ENCODE measurements at places on chromosomes 16 and 17.

DNA sequence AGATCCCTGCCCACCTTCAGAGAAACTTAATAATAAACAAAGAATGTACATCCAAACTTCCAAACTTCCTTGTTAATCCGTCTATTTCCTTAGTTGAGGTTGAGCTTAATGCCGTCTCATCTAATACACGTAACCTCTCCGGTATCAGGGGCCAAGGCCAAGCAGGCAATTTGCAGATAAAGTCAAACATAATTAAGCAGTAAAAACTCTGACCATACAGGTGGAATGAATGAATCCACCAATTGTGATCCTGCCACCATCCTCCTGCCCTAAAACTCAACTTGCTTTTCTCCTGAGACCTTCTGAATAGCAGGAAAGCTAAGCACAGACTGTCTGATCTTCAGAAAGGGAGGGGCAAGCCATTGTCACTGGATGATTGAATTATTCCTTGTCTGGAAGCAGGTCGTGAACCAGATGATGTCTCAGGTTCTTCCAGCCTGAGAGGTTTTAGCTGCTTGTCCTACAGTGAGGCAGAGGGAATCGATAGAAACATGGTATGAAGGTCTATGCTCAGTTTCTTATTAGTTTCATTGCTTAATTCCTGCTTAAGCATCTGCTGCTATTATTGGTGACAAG, 1111.8 kb upstream of the EEF2KMT start:
- DNase-seq: no peak

DNA sequence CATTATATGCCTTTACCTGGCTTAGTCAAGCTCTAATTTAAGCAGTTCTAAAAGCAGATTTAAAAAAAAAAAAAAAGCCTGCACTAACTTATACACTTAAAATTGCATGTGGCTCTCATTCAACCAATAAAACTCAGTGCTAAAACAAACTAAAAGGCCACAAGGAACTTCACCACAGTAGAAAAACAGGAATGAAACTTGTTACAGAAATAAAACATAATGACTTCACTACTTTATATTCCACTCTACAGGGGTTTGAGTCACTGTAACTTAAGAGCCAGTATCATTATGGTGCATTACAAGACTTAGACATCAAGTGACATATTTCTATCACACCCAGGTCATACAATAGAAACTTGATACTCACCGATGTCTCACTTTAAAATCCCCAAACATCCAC, 11.1 kb downstream of the CA10 start:
- DNase-seq: peak; percentile 3

DNA sequence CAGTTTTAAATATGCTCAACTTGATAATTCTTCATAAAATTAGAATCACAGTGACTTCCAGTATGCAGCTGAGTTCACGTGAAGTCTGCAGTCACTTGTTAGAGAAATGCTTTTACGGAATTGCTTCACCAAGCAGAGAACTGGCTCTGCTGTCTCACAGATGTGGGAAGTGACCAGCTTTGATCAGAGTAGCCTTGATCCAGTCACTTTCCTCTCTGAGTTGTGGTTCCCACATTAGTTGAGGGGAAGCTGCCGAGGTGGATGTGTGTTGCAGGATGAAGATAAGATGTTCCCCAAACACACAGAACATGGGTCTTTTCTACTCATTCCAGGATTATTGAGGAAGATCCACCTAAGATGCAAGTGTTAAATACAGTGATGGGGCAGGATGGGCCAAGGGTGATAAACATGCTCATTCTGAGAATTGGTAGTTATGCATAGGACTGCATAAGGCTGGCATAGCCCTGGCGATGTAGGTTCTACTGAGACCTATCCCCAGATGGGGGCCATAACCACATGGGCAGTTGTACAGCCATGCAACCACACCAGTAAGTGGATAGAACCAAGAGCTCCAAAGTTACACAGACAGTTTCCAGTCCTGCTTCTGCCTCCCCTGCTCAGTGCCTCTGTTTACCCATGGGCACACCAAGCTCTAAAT, 168.9 kb upstream of the MAF start:
- no peak for DNase-seq

DNA sequence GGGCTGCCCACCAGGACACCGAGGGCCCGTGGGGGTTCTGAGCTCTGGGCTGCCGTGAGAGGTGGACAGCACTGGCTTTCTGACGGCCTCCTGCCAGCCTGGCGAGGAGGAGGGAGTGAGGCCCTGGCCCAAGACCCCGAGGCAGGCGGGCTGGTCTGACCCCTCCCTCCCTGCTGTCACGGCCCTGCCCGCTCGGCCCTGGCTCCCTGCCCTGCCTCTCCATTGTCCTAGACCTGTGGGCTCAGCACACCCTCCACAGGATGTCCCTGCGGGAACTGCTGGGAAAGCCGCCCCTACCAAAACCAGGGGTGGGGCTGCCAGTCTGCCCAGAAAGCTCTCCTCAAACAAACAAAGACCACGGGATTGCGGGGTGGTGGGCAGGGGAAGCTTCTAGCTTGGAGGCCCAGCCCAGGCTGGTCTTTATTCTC, 20.7 kb downstream of the SPNS2 start:
- no peak for DNase-seq

DNA sequence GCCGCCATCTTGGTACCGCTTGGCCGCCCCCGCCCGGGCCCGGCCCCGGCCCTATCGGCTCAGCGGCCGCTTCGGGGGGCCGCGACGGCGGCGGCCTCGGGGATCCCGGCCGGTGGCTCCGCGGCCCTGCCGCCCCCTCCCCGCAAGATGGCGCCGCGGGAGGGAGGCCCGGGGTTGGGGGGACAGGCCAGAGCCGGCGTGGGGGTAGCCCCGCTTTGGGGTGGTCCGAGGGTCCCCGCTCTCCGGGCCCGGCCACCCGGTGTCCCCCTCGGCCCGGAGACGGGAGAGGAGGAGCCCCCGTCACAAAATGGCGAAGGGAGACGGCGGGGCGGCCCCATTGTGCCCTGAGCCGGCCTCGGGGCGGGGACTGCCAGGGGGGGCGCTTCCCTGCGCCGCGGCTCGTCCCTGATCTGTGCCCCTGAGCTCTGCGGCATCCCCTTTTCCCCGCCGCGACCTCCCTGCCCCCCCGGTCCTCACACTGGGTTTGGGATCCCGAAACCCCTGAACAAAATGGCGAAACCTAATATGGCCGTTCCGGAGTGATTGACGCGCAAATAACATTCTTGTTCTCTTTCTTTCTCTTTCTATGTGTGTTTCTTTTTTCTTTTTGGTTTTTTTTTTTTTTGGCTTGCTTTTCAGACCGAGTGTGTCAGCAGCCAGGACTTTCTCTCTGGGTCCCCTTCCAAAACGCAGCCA, 986 bp downstream of the HAPSTR1 start:
- DNase-seq: no peak

- peak; percentile 97 for DNase-seq
Measured at GRCh38 chr17:80263253-80264204, 2.9 kb downstream of the RNF213 start.

DNA sequence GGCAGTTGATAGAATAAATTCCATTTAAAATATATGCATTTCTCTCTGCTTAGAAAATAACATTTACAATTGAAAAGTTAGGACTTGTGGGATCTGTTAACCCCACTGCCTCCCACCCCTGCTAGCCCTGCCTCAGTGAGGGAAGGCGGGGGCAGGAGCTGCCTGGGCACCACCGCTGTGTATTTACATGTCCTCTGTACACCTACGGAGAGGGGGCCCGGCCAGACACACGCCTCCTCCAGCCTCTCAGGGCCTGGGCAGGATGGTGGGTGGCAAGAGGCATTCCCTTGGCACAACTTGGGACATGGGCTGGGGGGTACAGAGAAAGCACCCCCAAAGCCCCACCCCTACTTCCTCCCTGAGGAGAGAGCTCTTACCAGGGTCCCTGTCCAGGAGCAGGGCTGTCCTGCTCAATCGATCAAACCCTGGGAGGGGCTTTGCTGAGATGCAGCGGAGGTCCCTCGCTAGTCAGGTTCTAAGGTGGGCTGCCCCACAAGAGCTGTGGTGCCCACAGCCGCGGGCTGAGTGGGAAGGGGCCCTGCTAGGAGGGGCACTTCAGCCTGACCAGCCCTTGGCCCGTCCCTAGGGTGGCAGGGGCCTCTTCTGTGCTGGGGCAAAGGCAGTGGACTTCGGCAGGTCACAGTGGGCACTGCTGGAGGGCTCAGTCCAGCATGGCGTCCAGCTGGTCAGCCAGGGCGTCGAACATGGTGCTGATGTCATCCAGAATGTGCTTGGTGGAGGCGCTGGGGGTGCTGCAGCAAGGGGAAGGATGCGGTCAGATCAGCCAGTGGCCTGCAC, 14.7 kb downstream of the CASKIN2 start:
- DNase-seq: no peak

- DNase-seq: no peak
Measured at GRCh38 chr17:7927596-7927995, 2.1 kb downstream of the KCNAB3 start.

- DNase-seq: peak; percentile 75
Measured at GRCh38 chr17:61221597-61222471, 177.8 kb upstream of the TBX2 start.

DNA sequence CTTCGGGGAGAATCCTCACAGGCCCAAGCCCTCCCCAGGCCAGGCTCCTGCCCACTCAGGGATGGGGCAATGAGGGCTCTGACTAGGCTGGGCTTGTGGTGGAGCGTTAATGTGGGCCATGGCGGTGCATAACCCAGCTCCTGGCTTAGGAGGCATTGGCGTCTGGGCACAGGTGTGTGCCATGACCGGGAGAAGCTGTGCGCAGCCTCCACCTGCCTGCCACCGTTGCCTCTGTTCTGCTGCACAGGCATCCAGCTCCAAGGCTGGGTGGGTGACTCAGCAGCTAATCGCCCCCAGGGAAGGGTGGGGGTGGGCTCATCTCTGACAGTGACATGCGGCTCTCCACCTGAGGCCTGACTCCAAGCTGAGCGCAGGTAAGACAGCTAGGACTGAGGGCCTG, 3.5 kb upstream of the ARHGAP27 start:
- no peak for DNase-seq

GRCh38 chr17:12664894-12665262, 812 bp upstream of the MYOCD start:
- no peak for DNase-seq

DNA sequence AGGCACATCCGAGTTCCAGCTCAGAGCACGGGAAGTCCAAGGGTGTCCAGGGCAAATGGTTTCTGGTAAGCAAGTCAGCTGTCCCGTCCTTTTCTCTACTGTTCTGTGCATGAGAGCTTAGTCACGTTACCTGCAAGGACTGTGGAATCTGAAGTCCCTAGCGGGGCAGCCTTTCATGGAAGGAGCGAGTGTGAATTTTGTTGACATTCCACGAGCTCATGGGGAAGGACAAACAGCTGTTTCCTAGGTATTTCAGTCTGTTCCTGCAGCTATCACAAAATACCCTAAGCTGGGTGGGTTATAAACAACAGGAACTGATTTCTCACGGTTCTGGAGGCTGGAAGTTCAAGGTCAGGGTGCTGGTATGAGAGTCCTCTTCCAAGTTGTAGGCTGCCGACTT, 109.2 kb downstream of the SDR42E1 start:
- no peak for DNase-seq

DNA sequence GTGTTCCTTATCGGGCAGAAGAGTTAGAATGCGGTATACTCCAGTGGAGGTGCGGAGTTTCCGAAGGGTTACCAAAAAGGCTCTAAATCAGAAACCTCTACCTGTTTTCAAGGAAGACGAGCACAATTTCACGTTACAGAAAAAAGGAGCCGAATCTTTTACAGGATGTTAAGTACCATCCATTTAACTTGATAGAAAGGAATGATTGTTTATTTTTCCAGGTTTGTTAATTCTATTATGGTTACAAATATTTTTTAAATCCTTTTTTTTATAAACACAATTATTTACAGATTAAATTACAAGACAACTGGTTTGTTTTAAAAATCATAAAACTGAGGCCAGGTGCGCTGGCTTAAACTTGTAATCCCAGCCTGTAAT, 18.2 kb downstream of the ZNF213 start:
- DNase-seq: no peak

GRCh38 chr17:41212524-41213169, 13.8 kb upstream of the KRTAP9-2 start:
- no peak for DNase-seq

DNA sequence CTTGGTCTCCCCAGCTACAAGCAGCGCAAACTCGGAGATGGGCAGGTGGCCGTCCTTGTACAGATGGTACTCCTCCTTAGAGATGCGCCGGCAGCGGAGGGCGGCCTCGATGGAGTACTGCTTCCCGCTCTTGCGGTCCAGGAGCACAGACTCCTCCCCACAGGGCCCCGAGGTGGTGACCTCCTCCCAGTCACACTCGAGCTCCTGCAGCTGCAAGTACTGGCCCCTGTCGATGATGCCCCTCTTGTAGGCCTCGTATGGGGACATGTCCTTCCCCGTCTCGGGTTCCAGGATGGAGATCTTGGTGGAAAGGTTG, 7.2 kb downstream of the CDK3 start:
- no peak for DNase-seq

DNA sequence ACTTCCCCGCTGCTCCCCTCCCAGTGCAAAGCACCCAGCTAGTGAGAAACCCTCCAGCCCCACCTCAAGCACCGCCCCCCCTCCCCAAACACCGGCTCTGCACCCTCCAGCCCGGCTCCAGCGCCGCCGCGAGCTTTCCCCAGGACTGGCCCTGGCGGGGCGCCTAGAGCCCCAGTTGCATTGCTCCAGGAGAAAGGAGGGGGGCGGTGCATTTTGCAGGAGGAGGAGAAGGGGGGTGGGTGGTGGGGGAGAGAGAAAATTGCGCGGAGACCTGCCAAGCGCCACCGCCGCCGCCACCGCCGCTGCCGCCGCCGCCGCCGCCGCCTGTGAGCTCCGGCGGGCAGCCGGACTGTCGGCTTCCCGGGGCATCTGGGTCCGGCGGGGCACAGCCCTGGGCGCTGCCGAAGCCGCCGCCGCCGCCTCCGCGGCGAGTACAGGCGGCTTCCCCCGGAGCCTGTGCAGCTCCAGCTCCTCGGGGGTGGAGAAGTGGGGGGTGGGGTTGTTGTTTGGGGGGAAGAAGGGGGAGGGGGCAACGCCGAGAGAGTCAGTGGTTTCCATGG, 333 bp upstream of the NOG start:
- DNase-seq: peak; percentile 4

DNA sequence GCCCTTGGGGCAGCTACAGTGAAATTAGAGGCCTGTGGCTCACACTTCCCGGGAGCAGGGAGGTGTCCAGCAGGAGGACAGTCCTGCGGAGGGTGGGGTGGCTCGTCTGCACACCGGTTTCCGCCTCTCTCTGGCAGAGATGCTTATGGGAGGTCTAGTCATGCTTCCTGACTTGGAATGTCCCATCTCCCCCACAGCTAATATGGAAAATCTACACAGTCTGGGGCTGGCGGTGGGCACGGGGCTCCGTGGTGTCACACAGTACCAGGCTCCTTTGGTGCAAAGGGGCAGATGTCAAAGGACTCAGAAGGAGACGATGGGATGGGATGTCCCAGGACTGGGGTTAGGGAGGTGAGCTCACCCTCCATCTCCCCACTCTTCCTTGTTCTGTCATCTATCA, 44.1 kb upstream of the DOC2B start:
- no peak for DNase-seq

GRCh38 chr16:90083139-90083538, 6.0 kb upstream of the PRDM7 start:
- peak; percentile 28 for DNase-seq

DNA sequence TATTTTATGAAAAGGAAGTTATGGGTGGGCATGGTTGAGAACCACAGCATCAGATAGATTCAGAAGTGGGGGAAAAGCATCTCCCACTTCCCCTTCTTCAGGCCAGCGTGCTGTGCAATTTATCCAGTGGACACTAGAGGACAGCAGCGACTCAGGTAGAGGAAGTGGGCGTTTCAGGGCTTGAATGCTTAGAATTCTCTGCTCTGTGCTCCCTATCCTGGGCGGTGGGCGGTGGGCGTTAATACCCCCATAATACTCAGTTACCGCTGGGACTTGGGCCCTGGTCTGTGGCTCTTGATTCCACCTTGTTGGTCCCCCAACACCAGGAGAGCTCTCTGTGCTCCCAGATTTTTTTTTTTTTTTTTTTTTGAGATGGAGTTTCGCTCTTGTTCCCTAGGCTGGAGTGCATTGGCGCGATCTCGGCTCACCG, 3.7 kb upstream of the LYZL6 start:
- peak; percentile 58 for DNase-seq
